ENCODE measurements at places on chromosomes 6 and 20.
A peak's percentile ranks its signal among the peaks of the same experiment; 100 is the strongest.

DNA sequence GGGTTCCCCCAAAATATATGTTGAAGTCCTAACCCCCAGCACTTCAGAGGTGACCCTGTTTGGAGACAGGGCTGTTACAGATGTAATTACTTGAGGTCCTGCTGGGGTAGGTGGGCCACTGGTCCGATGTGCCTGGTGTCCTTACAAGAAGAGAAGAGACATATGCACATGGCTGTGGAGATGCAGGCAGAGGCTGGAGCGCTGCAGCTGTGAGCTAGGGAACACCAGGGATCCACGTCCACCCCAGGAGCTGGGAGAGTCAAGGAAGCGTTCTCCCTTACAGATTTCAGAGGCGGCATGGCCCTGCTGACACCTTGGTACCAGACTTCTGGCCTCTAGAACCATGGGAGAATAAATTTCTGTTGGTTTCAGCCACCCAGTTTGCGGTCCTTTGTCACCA lies 11.7 kb upstream of the SLC22A2 start:
- no peak for DNase-seq

DNA sequence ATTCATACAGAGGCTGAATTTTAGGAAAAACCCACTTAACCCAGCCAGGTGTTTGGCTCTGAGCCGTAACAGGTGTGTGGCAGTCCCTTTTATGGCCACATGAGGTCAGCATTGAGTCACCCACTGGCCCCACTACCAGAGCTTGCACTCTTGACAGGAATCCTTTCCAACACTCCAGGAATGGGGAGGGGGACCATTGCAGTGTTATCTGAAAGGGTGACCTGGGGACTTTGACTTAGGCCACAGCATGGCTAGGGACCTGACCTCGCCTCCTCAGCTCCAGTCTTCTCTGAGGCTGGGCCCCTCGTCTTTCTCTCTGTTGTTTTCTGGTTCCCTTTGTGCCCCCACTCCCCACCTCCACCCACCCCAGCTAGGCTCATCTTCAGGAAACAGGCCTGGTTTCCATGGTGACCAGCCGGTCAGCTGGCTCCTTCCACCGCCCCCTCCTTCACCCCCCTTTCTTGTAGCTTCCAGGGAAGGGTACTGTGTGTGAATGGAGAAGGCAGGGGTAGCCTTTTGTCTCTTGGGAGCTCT lies 2.1 kb upstream of the TMEM151B start:
- DNase-seq, result no peak

- no peak for DNase-seq
Observed at GRCh38 chr6:21327326-21328112, 266.0 kb upstream of the SOX4 start.

GRCh38 chr20:17158701-17159100 lies 68.1 kb upstream of the PCSK2 start:
- no peak for DNase-seq

DNA sequence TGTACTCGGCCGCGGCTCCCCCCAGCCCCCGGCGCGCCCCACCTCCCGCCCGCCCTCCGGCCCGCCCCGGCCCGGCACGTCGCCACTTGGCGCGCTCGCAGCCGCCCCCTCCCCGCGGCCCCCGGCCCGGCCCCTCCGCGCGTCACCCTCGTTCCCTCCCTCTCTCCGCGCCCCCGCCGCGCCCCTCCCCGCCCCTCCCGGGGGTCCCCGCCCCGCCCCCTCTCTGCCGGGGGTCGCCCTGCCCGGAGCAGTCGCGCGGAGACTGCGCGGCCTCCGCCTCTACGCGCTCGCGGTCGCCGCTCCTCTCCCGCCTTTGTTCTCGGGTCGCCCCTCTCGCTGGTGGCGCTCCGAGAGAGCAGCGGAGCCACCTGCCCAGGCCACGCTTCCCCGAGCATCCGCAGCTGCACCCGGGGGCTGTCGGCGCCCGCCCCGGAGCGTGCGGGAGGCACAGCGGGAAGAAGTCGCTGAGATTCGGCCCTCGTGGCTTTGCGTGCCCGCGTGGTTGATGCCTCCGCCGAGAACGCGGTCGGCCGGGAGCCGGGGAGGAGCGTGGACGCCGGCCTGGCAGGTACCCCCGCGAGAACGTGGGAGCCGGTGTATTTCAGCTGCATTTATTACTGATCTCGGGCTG lies at the start of gene PHF10:
Gene PHF10, minus strand, starts transcription at position 7 of the 631 bp plus-strand sequence. CDS start 569 bp downstream, outside the sequence.
- DNase-seq, result peak; percentile 72
